CD4-positive, alpha-beta T cell treated with Interleukin-12 subunit alpha and Interleukin-12 subunit beta, for 1 hour (primary cell): ENCODE measurements at places on chromosomes 3 and 15.

GRCh38 chr3:175552929-175553328 lies 693.8 kb downstream of the NAALADL2 start:
- DNase-seq: no peak

DNA sequence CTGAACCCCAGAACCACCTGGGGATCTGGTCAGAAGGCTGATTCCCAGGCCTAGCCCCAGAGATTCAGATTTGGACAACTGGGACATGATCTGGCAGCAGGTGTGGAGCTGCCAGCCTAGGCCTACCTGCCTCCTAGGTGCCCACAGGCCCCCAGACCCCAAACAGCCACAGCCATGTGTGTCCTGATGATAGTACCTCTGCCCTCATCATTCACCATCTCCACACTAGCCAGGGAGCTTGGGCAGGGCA lies 34.7 kb downstream of the HMCES start:
- DNase-seq: no peak

GRCh38 chr15:72491768-72492167 lies 17.6 kb downstream of the ARIH1 start:
- DNase-seq: no peak

- DNase-seq: no peak
These were observed 332.9 kb downstream of the ROBO2 start for GRCh38 chr3:77372634-77373346.

DNA sequence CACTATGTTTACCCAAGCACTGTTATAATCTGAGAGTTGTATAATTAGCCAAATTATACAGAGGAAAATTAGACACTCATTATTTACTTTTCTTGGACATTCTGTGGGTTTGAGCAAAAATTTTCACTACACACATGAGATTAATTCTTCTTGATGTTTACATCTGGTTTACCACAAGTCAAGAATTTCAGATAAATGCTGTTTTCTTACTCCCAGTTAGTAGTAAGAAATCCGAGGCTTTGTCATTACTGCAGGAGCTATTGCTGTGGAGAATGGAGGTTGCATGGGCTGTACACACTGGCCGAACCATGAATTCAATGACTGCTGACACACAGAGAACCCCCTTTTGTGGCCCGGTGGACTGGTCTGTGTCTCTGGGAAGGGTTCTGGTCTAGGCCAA lies 207.7 kb upstream of the CFAP20DC start:
- DNase-seq: no peak
